ENCODE measurements at places on chromosomes 16 and 17. TPM values are rescaled to one million over a fixed set of nuclear protein-coding genes. Genes with fewer than 3 reads are reported as not detected.

GRCh38 chr17:45784741-45785479 is 790 bp downstream of the CRHR1 start:
- DNase-seq: no peak

- no peak for DNase-seq
These were observed 30.5 kb downstream of the GPT2 start for GRCh38 chr16:46914556-46915201.

- DNase-seq: no peak
These were observed 12.2 kb downstream of the CHTF8 start for GRCh38 chr16:69120096-69120664.

DNA sequence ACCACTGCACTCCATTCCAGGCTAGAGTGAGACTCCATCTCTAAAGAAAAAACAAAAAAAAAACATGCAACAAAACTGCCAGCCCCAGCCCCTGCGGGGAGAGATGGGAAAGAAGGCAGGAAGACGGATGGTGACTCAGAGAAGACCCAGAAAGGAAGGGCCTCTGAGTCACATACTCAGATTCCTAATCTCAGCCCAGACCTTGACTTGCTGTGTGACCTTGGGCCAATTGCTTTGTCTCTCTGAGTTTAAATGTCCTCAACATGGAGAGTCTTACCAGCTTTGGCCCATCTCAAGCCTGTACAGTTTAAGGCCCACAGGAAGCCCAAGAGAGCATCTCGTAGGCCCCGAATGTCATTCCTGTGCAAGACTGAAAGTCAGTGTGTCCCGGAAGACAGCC is 86.5 kb upstream of the LHX1 start:
- peak; percentile 39 for DNase-seq

- DNase-seq: no peak
These were observed 5.9 kb upstream of the AATK start for GRCh38 chr17:81171941-81172340.

The NUDT7 gene
- 5.2 TPM for total RNA-seq

The C1QTNF1 gene
- total RNA-seq: 4.0 TPM
